ENCODE measurements at places on chromosomes 16 and 17.

DNA sequence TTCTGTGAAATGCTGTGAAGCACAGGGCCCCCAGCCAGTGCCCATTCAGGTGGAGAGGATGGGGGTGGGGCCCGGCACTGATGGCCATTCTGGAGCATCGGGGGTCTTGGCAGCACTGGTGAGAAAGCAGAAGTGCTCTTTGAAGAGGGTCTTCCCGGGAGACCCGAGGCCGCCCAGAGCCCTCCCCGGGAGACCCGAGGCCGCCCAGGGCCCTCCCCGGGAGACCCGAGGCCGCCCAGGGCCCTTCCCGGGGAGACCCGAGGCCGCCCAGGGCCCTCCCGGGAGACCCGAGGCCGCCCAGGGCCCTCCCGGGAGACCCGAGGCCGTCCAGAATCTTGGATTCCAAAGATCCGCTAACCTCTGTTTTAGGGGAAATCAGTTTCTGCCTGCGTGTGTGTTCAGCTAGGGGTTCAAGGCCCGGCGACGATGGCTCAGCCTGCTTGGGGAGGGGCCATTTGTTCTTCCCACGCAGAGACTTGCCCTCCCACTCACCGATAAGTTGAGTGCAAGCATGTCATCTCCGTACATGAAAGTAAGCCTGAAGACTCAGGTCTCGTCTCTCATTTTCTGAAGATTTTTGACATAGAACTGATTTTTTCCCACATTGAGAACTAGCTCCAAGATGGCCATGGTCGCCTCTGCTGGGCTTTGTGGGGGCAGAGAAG, 35.2 kb upstream of the CAPN15 start:
- DNase-seq: no peak

- DNase-seq: no peak
These were observed 215.4 kb downstream of the SOX9 start for GRCh38 chr17:72336026-72336803.

- DNase-seq: no peak
These were observed 20.8 kb upstream of the GAS7 start for GRCh38 chr17:10219193-10219592.

- DNase-seq: no peak
These were observed 299.3 kb downstream of the CNTNAP4 start for GRCh38 chr16:76576526-76576925.

- no peak for DNase-seq
These were observed 26.1 kb downstream of the ZFPM1 start for GRCh38 chr16:88478889-88479792.

DNA sequence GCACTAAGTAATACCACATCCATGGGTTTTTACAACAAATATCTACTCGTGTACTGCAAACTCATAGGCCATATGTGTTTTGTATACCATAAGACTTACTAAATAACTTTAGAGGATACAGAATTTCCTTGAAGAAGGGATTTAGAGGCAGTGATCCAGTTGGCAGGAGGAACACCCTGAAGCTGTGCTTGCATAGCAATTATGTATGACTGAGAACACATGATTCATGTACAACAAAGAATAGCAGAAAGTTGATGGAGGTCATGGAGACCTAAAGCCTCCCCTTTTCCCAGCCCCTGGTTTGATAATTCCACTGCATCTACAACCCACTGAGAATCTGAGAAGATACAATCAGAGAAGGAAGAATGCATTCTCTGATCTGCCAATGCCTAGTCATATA, 83.8 kb upstream of the PMFBP1 start:
- DNase-seq: no peak

GRCh38 chr16:13118091-13118490, 216.7 kb downstream of the SHISA9 start:
- no peak for DNase-seq

GRCh38 chr16:3906363-3906762, 25.9 kb upstream of the CREBBP start:
- no peak for DNase-seq

DNA sequence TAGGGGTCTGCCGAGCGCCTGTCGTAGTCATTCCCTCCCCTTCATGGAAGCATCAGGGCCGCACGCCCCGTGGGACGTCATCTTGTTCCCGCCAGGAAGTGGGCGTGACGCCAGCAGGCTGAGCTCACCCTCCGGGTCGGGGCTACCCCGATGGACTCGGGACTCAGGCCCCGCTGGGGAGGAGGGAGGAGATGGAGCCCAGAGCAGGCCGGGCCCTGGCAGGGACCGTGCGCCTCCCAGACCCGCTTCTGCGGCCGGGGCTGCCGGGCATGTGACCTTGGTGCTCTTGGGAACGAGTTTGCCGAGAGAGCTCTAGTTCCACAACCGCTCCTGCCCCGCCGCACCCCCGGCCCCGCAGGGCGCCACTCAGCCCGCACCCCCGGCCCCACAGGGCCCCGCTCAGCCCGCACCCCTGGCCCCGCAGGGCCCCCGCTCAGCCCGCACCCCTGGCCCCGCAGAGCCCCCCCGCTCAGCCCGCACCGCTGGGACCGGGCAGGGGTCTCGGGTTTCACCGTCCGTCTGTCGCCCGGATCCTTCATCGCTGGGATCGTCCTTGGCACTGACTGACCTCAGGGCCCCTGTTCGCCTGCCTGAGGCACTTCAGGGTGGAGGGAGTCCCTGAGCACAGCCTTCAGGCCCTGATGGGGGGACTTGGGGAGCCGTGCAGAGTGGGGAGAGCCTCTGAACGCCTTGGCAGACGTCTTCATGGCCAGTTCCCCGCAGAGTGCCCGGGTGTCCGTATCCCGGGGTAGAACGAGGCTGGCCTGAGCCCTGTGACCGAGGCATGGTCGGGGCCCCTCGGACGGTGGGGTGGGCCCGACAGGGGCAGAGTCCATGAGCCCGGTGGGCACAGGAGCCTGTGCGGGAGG, 5.8 kb downstream of the CACNA1H start:
- DNase-seq: no peak

- DNase-seq: no peak
These were observed 216.7 kb downstream of the PMP22 start for GRCh38 chr17:15048381-15048780.

- DNase-seq: no peak
These were observed 41.3 kb upstream of the SIAH1 start for GRCh38 chr16:48426244-48427141.

- DNase-seq: no peak
These were observed 14.4 kb downstream of the CPNE2 start for GRCh38 chr16:57106767-57107166.

GRCh38 chr17:69869667-69870066, 205.4 kb upstream of the KCNJ16 start:
- no peak for DNase-seq

DNA sequence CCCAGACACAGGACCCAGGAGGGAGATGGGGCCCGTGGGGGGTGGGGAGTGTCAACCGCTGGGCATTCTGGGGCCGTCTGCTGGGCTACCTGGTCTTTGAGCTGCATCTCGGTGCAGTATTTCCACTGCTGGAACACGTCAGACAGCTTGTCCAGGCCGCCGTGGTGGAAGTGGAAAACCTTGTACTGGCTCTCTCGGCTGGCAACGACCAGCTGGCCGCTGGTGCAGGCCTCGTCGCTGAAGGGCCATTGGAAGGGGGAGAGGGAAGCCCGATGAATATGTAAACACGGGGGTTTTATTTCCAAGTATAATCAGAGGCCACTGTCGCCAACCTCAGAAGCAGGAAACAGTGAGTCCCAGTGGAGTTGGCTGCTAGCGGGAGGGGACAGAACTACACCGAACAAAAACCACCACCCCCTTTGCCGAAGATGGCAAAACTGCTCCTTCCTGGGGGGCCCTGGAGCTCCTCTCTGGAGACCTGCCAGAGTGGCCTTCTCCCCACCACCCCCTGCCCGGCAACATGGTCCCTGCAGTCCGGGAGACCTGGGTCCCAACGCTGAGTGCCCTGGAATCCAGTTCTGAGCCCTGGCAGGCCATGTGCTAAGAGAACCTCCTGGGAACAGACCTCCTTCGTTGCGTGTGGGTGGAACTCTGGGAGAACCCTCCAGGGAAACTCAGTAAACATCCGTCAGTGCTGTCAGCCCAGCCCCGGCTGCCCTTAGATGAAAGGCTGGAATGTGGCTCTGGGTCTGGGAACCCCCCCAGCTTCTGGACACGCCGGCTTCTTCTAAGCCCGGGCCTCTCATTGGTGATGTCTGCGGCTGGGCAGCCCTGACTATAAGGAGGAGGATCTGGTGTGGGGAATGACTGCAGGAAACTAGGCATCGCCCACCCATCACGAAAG, 84.1 kb downstream of the TBC1D16 start:
- no peak for DNase-seq

- DNase-seq: no peak
These were observed 11.5 kb downstream of the TAC4 start for GRCh38 chr17:49836111-49837030.

DNA sequence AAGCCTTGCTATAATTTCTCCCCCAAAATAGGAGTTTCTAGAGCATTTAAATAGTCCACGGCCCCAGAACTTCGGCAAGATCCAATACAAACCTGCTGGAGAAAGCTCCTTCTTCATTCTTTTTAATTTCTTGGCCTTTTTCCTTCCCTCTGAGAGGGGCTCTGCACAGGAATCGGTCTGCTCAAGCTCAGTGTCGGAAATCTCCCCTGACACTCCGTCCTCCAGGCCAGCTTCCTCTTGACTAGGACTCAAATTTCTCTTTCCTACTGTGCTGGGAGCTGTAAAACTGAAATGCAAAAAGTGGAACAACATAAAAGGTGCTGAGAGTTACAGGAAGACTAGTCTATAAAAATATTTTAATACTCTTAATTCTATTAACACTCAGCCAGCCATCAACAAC, 183.3 kb downstream of the PARN start:
- DNase-seq: no peak

- DNase-seq: no peak
These were observed 42.4 kb upstream of the NF1 start for GRCh38 chr17:31052187-31052889.

GRCh38 chr17:44109312-44109630, 14.2 kb downstream of the HDAC5 start:
- no peak for DNase-seq

DNA sequence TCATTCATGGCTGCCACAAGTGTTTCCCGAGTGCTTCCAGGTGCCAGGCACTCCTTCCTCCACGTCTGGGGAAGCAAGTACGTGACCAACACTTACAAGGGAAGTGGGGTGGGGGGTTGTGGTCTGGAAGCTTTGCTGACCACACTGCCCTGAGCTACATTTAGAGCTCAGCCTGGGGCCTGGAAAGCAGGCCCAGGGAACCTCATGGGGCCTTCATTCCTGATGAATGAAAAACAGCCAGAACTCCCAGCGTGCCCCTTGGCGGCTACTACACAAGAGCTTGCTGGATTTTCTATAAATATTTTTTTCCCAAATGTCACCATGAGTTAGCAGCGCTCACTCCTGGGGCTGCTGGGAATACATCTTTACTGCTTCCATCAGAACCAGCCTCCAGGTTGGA, 73.3 kb downstream of the ABCC12 start:
- DNase-seq: no peak

DNA sequence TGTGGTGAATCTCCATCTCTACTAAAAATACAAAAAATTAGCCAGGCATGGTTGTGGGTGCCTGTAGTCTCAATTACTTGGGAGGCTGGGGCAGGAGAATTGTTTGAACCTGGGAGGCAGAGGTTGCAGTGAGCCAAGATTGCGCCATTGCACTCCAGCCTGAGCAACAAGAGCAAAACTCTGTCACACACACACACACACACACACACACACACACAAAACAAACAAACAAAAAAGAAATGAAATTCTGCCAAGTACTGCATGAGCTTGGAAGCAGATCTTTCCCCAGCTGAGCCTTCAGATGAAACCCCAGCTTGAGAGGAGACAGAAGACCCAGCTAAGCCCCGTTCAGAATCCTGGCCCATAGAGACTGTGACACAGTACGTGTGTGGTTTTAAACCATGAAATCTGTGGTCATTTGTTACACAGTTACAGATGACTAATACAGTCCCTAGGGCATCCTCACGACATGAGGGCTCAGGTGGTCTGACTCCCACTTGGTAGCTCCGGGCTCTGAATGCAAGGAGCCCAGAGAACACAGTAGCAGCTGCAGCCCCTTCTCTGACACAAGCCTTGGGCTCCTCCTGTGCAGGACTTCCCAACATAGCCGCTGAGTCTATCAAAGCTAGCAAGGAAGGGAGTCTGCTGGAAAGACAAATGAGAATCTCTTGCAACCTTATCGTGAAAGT, 132.8 kb downstream of the SEC14L1 start:
- DNase-seq: no peak

GRCh38 chr16:67928561-67929364, 2.9 kb downstream of the CTRL start:
- DNase-seq: peak; percentile 78

DNA sequence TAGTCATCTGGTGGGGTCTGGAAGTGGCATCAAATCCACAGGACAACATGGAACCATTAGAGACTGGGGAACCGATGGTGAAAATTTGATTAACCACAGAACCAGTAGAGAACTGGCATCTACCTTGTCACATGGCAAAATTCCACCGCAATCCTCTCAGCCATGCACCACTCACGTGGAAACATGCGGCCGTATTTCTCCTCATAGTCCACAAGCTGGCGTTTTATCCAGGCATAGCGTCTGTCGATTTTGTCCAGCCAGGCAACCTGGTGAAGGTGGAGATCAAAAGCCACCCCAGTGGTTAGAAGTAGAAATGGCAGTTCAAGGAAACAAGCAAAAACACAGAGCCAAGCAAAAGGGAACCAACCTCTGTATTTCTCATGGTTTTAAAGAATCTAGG, 87.6 kb downstream of the VPS53 start:
- no peak for DNase-seq

DNA sequence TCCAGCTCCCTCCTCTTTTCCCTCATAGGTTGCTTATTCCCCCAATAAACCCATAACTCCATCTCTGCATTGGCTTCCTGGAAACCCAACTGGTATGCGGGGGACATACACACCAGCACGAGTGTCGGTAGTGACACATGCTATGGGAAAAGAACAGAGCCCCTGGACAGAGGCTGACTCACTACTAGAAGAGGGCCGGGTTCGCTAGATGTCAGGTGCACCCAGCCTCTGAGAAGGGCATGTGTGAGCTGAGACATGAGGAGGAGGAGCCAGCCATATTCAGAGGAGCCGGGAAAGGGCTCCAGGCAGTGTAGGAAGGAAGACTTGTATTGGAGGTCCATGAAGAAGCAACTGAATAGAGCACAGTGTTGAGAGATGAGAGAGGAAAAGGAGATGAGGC, 241.1 kb downstream of the SOX9 start:
- no peak for DNase-seq

DNA sequence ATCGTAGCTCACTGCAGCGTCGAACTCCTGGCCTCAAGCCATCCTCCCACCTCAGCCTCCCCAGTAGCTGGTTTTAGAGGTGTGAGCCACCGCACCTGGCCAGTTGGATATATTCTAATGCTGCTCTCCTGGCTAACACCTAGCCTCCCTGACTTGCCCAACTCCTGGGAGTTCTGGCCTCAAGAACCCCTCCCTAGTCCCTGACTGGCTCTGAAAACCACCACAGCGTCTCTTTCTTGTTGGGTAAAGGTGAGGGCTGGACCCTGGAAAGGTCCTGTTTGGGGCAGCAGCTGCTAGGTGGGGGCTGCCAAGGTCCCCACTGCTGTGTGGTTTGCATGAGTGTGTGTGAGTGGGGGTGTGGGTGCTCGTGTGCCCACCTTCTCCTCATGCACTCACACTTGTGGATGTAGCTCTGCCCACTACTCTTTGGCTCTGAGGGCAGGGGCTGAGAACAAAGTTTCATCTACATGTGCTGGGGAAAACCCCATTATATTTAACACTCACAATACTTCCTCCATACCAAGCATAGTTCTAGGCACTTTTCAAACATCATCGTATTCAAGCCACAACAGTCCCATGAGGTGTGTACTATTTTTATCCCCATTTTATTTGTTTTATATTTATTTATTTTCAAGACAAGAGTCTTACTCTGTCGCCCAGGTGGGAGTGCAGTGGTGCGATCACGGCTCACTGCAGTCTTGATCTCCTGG, 7.1 kb upstream of the SPNS3 start:
- no peak for DNase-seq
